ENCODE measurements at places on chromosomes 7 and 10.

GRCh38 chr10:76723844-76724243 lies 913.8 kb downstream of the KCNMA1 start:
- H3K27me3 ChIP-seq, result no peaks in the 10 kb centered on the region
- no peak overlapping the region for H3K4me3 ChIP-seq
- no peak overlapping the region for H3K27ac ChIP-seq
- H3K36me3 ChIP-seq, result no peaks in the 10 kb centered on the region
- no peak for DNase-seq

- no peaks in the 10 kb centered on the region for H3K36me3 ChIP-seq
- peak; percentile 38 for DNase-seq
- peak overlapping the region; percentile 98 for H3K27ac ChIP-seq
- H3K4me1 ChIP-seq, result peaks cover 9% of the 10 kb centered on the region
Observed at GRCh38 chr10:117462424-117462792, 80.1 kb upstream of the EMX2 start.

- H3K27me3 ChIP-seq, result no peaks in the 10 kb centered on the region
- DNase-seq, result peak; percentile 29
Observed at GRCh38 chr7:137820677-137821420, 25.9 kb downstream of the DGKI start.

GRCh38 chr10:116311706-116312490 lies 12.3 kb upstream of the CCDC172 start:
- no peak overlapping the region for H3K4me3 ChIP-seq
- H3K36me3 ChIP-seq, result no peaks in the 10 kb centered on the region
- no peaks in the 10 kb centered on the region for H3K4me1 ChIP-seq
- no peak for DNase-seq
- no peaks in the 10 kb centered on the region for H3K27me3 ChIP-seq

GRCh38 chr10:104253606-104254410 lies 884 bp upstream of the GSTO1 start:
- no peaks in the 10 kb centered on the region for H3K4me1 ChIP-seq
- no peaks in the 10 kb centered on the region for H3K36me3 ChIP-seq
- no peaks in the 10 kb centered on the region for H3K27me3 ChIP-seq

GRCh38 chr10:17737027-17737965 lies 14.7 kb upstream of the TMEM236 start:
- no peaks in the 10 kb centered on the region for H3K36me3 ChIP-seq
- H3K4me1 ChIP-seq, result no peaks in the 10 kb centered on the region
- H3K27me3 ChIP-seq, result no peaks in the 10 kb centered on the region
- no peak overlapping the region for H3K27ac ChIP-seq

DNA sequence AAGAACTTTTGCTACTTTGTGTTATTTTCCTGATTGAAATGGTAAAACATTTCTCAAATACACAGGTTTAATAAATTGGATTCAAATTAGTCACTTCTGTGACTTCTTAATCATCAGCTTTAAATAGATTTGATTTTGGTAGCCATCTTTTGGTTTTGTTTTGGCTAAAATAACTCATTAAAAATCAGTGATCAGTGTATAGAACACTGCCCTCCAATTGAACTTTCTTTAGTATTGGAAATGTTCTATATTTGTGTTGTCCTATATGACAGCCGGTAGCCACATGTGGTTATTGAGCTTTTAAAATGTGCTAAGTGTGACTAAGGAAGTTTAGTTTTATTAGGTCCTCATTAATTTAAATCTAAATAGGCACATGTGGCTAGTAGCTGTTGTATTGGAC lies 50.4 kb downstream of the GLCCI1 start:
- no peaks in the 10 kb centered on the region for H3K27me3 ChIP-seq
- no peak overlapping the region for H3K27ac ChIP-seq
- no peaks in the 10 kb centered on the region for H3K4me1 ChIP-seq
- DNase-seq, result no peak
- H3K36me3 ChIP-seq, result no peaks in the 10 kb centered on the region

DNA sequence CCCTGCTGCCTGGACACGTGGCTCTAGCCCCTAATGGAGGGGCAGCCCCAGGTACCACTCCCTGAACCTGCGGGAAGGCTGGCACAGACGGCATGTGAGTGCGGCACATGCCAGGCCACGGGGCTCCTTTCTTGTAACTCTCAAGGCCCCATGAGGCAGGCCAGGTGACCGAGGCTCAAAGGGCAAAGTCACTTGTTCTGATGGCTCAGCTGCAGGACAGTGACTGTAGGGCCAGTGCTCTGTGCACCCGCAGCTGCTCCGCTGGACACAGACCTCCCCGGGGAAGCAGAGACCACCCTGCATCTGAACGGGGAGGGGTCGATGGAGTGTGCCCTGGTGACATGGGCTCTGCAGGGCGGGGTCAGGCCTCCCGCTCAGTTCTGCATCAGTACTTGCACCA lies 55.3 kb downstream of the PTPRE start:
- no peaks in the 10 kb centered on the region for H3K4me1 ChIP-seq
- no peak overlapping the region for H3K4me3 ChIP-seq
- H3K27ac ChIP-seq, result no peak overlapping the region
- H3K27me3 ChIP-seq, result no peaks in the 10 kb centered on the region

DNA sequence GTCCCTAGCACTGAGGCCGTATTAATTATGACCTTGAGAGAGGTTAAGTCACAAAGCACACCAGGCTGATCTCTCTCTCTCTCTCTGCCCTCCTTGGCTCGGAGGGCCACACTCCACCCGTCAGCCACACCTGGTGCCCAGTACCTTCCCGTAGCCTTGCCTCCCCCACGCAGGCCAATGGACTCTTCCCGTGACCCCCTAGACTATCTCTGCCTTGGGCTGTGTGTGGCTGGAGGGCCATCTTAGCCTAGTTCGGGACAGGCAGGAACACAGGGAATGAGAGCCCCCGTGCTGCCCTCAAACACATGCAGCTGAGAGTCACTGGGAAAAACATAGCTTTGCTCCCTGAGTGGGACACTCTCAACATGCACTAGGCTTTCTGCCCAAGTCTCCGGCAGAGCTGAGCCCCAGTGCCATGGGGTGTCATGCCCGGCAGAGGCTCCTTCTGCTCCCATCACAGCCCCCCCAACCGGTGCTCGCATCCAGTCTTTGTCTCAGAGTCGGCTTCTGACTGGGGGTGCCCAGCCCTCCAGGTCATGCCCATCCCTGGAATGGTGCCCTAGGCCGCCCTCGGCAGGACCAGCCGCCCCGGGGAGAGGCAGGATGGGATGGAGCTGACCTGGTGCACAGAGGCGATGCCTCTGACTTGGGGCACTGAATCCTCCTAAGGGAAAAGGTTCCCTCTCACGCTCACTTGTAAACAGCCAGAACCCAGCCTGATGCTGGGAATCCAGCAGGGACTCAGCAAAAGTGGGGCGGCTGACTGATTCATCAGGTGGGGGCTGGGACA lies 63.0 kb downstream of the TCERG1L start:
- DNase-seq, result no peak
- H3K27ac ChIP-seq, result no peak overlapping the region
- no peaks in the 10 kb centered on the region for H3K27me3 ChIP-seq
- H3K4me1 ChIP-seq, result no peaks in the 10 kb centered on the region

- H3K27ac ChIP-seq, result no peak overlapping the region
- H3K4me3 ChIP-seq, result no peak overlapping the region
- no peaks in the 10 kb centered on the region for H3K27me3 ChIP-seq
- no peaks in the 10 kb centered on the region for H3K36me3 ChIP-seq
- no peak for DNase-seq
Observed at GRCh38 chr10:4167216-4167615, 382.2 kb upstream of the KLF6 start.

DNA sequence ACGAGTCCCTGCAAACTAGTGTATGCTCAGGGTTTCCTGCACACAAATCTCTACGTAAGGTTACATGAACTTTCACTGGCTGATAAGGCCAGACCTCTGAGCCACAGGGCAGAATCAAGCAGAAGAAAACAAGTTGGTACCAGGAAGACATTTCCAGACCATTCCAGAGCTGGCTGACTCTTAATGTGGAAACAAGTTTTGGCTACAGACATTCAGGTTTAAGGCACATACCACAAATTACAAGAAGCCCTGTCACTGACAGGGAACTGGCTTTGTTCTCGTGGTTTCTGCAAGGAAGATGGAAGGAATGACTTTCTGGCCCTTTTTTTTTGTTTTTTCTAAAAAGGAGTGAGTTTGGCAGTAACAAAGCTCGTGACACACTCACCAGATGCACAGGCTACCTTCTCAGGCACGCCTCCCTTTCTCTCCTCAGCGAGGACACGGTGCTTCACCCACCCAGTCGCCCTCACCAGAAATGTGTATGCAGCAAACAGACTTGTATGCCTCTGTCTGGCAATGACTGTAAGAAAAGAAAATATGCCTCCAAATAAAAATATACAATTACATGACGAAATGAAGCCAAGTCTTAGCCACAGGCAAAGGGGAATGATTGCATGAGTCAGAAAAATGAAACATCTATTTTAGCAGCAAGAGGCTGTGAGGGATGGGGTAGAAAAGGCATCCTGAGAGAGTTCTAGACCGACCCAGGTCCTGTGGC lies 22.6 kb downstream of the PLAC9 start:
- DNase-seq, result peak; percentile 49
- peak overlapping the region; percentile 72 for H3K27ac ChIP-seq
- H3K4me1 ChIP-seq, result peaks cover 17% of the 10 kb centered on the region
- H3K36me3 ChIP-seq, result no peaks in the 10 kb centered on the region
- no peaks in the 10 kb centered on the region for H3K27me3 ChIP-seq

- no peak overlapping the region for H3K4me3 ChIP-seq
- DNase-seq, result no peak
- no peaks in the 10 kb centered on the region for H3K27me3 ChIP-seq
Observed at GRCh38 chr10:133461841-133462240, 8.1 kb downstream of the SCART1 start.

- no peaks in the 10 kb centered on the region for H3K4me1 ChIP-seq
- DNase-seq, result no peak
- no peak overlapping the region for H3K4me3 ChIP-seq
- no peaks in the 10 kb centered on the region for H3K27me3 ChIP-seq
Observed at GRCh38 chr10:84196083-84196482, 1.7 kb downstream of the CDHR1 start.

GRCh38 chr7:158865462-158865922 lies 9.1 kb downstream of the DYNC2I1 start:
- H3K4me3 ChIP-seq, result no peak overlapping the region
- DNase-seq, result no peak
- H3K27ac ChIP-seq, result peak overlapping the region; percentile 5
- no peaks in the 10 kb centered on the region for H3K4me1 ChIP-seq
- no peaks in the 10 kb centered on the region for H3K36me3 ChIP-seq

DNA sequence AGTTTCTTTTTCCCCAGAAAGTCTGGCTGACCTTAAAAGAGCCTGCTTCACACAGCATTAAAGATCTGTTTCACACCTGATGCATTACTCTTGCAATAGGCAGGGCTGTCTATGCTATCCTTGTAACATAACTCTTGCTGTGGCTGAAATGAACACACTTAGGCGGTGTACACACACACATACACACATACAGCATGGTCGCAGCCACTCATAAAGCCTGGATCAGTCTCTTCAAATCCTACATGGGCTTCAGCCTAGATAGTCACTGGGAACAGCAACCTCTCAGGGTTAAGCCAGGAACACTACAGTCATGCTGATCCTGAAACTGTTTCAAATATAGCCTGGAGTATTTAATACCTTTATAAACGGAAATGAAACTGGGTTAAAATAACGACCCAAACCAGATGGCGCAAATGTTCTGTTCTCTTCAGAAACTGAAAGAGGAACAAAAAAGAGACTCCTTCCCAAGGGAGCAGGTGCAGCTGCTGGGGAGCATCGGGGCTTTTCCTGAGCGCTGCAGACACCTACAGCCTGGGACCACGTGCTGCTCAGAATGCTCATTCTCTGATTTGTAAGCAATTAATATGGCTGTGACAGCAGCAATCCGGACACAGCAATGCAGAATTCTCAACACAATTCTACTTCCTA lies 61.0 kb upstream of the SFMBT2 start:
- no peaks in the 10 kb centered on the region for H3K4me1 ChIP-seq
- H3K27me3 ChIP-seq, result no peaks in the 10 kb centered on the region
- H3K27ac ChIP-seq, result no peak overlapping the region
- no peak overlapping the region for H3K4me3 ChIP-seq
- H3K36me3 ChIP-seq, result no peaks in the 10 kb centered on the region

DNA sequence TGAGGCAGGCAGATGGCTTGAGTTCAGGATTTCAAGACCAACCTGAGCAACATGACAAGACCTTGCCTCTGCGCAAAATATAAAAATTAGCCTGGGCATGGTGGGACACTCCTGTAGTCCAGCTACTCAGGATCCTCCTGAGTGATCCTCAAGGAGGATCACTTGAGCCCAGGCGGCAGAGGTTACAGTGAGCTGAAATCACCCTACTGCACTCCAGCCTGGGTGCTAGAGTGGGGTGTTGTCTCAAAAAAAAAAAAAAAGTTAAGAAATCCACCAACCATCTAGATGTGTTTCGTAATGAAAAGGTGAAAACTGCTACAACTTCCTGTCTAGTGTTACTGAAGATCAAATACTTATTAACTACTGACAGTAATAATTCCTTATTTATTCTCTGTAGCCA lies 8.1 kb downstream of the GLCCI1 start:
- H3K27ac ChIP-seq, result no peak overlapping the region
- H3K36me3 ChIP-seq, result no peaks in the 10 kb centered on the region
- no peaks in the 10 kb centered on the region for H3K4me1 ChIP-seq
- no peak overlapping the region for H3K4me3 ChIP-seq
- no peak for DNase-seq

GRCh38 chr7:36741866-36742265 lies 17.6 kb upstream of the AOAH start:
- H3K27ac ChIP-seq, result no peak overlapping the region
- no peaks in the 10 kb centered on the region for H3K27me3 ChIP-seq
- no peaks in the 10 kb centered on the region for H3K36me3 ChIP-seq
- H3K4me1 ChIP-seq, result no peaks in the 10 kb centered on the region
- no peak for DNase-seq
- H3K4me3 ChIP-seq, result no peak overlapping the region

DNA sequence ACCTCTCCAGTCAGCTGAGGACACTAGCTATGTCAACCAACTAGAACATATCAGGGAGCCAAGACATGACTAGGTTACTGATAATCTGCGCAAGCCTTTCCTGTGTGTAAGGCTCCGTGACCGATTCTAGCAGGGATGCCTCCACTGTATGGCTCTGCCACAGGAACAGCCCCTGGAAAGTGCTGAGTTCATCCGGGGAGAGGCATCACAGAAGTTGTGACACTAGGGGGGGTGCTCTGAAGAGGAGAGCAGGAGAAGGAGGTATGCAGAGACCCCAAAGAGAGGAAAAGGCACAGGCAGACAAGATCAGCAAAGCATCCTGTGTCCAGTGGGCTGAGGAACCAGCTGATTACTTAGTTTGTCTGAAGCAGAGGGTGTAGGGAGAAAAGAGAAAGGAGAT lies 13.5 kb downstream of the UPP1 start:
- no peaks in the 10 kb centered on the region for H3K27me3 ChIP-seq
- H3K27ac ChIP-seq, result no peak overlapping the region
- H3K36me3 ChIP-seq, result no peaks in the 10 kb centered on the region
- no peak for DNase-seq

GRCh38 chr10:20768843-20769242 lies 128.3 kb downstream of the NEBL start:
- no peak for DNase-seq
- no peaks in the 10 kb centered on the region for H3K27me3 ChIP-seq
- no peaks in the 10 kb centered on the region for H3K36me3 ChIP-seq
- no peaks in the 10 kb centered on the region for H3K4me1 ChIP-seq
- H3K4me3 ChIP-seq, result no peak overlapping the region

All from uterus (tissue), 4 donors.